ENCODE measurements at places on chromosomes 16 and 17.
A peak's percentile ranks its signal among the peaks of the same experiment; 100 is the strongest.

DNA sequence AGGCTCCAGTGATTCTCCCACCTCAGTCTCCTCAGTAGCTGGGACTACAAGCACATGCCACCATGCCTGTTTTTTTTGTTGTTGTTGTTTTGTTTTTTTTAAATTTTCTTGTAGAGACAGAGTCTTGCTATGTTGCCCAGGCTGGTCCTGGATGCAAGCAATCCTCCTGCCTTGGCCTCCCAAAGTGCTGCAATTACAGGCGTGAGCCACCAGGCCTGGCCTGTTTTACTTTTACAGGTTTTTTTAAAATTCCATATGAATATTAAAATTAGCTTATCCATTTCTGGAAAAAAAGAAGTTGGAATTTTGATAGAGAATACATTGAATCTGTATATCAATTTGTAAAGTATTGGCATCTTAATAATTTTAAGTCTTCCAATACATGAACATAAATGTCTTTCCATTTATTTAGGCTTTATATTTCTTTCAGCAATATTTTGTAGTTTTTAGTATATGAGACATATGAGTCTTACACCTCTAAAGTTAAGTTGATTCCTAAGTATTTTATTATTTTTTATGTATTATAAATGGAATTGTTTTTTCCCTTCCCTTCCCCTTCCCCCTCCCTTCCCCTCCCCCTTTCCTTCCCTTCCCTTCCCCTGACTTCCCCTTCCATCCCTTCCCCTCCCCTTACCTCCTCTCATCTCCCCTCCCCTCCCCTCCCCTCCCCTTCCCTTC is 323.5 kb upstream of the SALL1 start:
- DNase-seq = no peak

DNA sequence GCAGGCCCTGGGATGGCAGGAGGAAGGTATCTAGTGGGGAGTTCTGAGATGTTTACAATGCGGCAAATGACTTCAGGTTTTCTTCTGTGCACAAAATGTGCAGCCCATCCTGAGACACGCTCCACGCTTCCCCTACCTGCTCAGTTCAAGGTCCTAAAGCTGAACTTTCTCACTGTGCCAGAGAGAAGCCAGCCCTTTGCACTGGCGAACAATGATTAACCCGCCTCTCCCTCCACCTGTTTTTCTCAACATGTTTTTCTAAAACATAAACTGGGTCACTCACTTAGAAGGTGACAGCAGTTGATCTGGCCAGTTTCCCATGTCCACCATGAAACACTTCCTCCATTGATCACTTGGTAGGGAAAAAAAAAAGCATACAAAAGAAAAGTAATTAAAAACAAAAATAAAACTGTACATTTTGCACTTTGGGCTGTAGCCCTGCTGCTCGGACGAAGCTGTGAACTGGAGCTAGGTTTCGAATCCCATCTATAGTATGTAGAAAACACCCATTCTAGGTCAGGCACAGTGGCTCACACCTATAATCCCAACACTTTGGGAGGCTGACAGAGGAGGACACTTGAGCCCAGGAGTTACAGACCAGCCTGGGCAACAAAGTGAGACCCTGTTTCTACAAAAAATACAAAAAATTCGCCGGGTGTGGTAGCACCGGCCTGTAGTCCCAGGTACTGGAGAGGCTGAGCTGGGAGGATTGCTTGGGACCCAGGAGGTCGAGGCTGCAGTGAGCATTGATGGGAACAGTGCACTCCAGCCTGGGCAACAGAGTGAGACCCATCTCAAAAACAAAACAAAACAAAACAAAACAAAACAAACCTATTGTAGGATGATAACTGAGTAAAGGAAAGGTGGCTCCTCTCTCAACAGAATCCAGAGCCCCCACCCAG is 6.1 kb upstream of the G6PC1 start:
- no peak for DNase-seq

- DNase-seq = peak; percentile 46
Observed at GRCh38 chr17:70552230-70552981, 383.1 kb downstream of the KCNJ2 start.

DNA sequence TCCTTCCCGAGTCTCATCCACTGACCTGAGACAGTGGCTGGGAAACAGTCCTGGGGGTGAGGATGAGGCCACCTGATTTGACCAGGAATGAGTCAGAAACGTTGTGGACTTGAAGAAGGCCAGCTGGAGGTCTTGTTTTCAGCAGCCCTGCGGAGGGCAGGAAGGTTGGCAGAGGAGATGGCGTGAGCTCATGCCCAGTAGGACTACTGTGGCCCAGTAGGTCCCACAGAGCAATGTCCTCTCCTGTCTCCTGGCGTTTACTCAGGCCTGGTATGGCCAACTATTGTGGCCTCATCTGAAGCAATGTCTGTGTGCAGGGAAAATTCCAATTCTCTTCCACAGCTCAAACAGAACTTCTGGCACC is 84.1 kb upstream of the DNAJA2 start:
- no peak for DNase-seq

- no peak for DNase-seq
Observed at GRCh38 chr17:60442271-60443173, 20.2 kb downstream of the CHCT1 start.
